Breast epithelium (tissue), 4 donors: ENCODE measurements at places on chromosomes 12 and 14.

- H3K27me3 ChIP-seq: no peaks in the 10 kb centered on the region
- no peaks in the 10 kb centered on the region for H3K4me1 ChIP-seq
- no peak for DNase-seq
- H3K27ac ChIP-seq: no peak overlapping the region
- no peak overlapping the region for H3K4me3 ChIP-seq
These were observed 24.1 kb downstream of the TTC8 start for GRCh38 chr14:88848571-88848970.

- no peaks in the 10 kb centered on the region for H3K36me3 ChIP-seq
- H3K27ac ChIP-seq: no peak overlapping the region
- no peak for DNase-seq
- no peaks in the 10 kb centered on the region for H3K27me3 ChIP-seq
- H3K4me1 ChIP-seq: no peaks in the 10 kb centered on the region
These were observed 725.0 kb upstream of the FLRT2 start for GRCh38 chr14:84804895-84805294.

DNA sequence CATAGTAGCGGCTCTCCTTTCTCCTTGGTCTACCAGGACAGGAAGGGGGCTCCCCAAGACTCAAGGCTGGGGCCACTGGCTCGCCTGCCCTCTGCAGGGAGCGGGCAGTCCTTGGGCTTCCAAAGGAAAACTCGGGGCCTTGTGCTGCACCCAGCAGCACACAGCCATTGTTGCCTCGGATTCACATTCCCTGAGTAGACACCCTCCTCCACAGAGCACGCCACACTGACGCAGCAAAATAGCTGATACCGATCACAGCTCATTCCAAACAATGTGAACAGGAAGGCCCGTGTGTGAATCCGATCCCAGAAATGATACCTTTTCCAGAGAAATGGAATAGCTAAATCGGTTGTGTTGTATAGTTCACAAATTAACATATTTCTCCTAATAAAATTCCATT, 65.1 kb upstream of the DYNC1H1 start:
- H3K4me1 ChIP-seq: no peaks in the 10 kb centered on the region
- H3K27ac ChIP-seq: no peak overlapping the region
- no peak for DNase-seq
- no peaks in the 10 kb centered on the region for H3K27me3 ChIP-seq
- no peaks in the 10 kb centered on the region for H3K36me3 ChIP-seq
- no peak overlapping the region for H3K4me3 ChIP-seq

- peak overlapping the region; percentile 62 for H3K4me3 ChIP-seq
- H3K27me3 ChIP-seq: peaks cover 82% of the 10 kb centered on the region
- H3K36me3 ChIP-seq: no peaks in the 10 kb centered on the region
- peaks cover 13% of the 10 kb centered on the region for H3K4me1 ChIP-seq
- no peak for DNase-seq
- H3K27ac ChIP-seq: no peak overlapping the region
These were observed 7.8 kb downstream of the LHX5 start for GRCh38 chr12:113463746-113464451.

DNA sequence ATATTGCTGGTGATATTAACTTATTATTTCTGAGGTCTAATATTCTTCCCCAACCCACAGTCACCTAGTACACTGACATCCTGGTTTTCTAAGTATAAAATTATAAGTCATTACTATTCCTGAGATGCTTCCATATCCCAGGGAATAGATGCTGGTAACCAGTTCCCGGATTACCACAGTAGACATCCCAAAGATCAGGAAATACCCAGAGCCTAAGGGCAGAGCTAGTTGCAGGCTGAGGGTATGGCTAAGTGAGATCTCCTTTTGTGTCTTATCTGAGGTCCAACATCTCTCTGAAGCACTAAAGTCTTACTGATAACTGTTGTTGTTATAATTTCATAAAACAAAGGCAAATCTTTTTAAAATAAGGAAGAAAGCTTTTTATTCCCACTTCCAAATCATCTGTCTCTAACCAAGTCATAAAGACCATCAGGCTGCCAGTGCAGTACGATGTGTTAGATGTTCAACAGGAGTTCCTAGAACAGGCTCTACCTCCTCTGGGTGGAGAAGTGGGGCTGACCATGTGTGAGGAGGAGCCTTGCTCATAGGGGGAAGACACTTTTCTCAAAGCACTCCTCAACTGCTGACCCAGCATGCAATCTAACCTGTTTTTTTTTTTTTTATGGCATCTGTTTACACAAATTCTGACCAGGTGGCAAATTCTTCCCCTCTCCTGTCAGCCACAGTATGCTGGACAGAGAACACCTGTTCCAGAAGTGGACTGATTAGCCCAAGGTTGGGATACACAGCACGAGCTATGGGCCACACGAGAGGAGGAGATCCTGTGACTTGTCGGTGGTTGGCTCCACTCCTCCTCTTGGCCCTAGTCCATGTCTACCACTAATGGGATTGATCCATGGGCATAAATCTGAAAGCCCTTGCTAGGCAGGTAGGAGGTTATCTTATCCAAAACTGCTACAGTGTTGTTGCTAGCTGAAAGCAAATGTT, 16.1 kb upstream of the GRIP1 start:
- H3K36me3 ChIP-seq: no peaks in the 10 kb centered on the region
- no peak for DNase-seq
- no peaks in the 10 kb centered on the region for H3K4me1 ChIP-seq
- H3K4me3 ChIP-seq: no peak overlapping the region

DNA sequence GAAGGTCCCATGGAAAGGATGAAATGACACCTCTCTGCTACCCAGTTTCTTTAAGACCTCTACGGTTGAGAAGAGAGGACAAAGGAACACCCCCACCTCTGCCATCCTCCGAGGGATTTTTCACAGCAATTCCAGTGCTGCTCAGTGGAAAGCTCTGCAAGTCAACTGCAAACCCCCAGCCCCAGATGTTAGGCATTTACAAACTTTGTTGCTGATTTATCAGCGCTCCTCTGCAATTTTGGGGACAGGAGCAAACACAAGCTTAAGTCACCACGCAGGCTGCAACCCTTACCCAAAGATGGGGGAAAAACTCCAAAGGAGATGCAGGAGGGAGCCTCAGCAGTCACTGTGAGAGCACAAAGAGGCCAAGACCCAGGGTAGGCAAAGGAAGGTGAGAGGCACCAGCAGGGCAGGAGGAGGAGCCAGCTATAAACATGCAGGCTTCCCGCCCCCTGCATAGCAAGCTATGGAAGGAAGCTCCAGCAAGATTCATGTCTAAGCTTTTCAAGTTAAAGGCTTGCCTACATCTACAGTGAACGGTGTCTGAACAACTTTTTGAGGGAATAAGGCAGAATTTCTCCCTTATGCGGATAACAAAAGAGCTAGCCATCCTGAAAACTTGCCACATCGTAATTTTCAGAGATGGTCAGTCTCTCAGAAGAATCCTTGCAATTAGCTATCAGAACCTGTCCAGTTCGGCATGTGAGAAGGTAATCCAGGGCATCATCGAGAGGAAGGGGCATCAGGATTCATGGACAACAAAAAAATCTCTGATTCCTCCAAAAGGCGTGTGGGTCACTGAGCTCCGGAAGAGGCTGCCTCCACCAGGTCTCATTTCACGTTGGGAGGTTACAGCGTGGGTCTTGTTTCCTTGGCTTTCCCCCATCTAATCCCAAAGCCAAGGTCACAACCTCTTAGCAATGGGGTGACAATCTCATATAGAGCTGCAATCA, 3.9 kb downstream of the CTDSP2 start:
- H3K27me3 ChIP-seq: no peaks in the 10 kb centered on the region
- H3K27ac ChIP-seq: peak overlapping the region; percentile 100
- DNase-seq: no peak
- peaks cover 18% of the 10 kb centered on the region for H3K4me1 ChIP-seq
- peak overlapping the region; percentile 100 for H3K4me3 ChIP-seq

- H3K27me3 ChIP-seq: no peaks in the 10 kb centered on the region
- no peak overlapping the region for H3K4me3 ChIP-seq
- no peaks in the 10 kb centered on the region for H3K36me3 ChIP-seq
- no peak for DNase-seq
- no peaks in the 10 kb centered on the region for H3K4me1 ChIP-seq
These were observed 108.7 kb upstream of the HIF1A start for GRCh38 chr14:61586544-61587055.

GRCh38 chr12:122094735-122095631, 16.4 kb downstream of the MLXIP start:
- DNase-seq: no peak
- no peaks in the 10 kb centered on the region for H3K27me3 ChIP-seq
- no peaks in the 10 kb centered on the region for H3K36me3 ChIP-seq
- H3K4me3 ChIP-seq: no peak overlapping the region
- H3K27ac ChIP-seq: peak overlapping the region; percentile 53

DNA sequence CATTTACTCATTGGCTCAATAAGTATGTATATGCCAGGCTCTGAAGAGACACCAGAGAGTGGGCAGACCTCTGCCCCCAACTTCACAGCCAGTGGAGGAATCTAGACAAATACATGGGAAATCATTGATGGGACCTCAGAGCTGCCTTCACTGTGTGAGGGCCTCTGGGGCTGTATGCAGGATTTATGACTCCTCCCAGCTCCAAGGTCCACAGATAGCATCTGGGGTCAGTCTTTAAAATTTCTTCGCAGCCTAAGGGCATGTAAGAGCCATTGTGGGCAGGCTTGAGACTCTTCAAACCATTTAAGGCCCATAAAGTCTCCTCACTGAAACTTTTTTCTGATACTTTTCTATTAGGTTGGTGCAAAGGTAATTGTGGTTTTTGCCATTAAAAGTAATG, 125.5 kb downstream of the SPTSSA start:
- H3K27ac ChIP-seq: no peak overlapping the region
- no peaks in the 10 kb centered on the region for H3K36me3 ChIP-seq
- no peaks in the 10 kb centered on the region for H3K4me1 ChIP-seq
- no peak overlapping the region for H3K4me3 ChIP-seq

DNA sequence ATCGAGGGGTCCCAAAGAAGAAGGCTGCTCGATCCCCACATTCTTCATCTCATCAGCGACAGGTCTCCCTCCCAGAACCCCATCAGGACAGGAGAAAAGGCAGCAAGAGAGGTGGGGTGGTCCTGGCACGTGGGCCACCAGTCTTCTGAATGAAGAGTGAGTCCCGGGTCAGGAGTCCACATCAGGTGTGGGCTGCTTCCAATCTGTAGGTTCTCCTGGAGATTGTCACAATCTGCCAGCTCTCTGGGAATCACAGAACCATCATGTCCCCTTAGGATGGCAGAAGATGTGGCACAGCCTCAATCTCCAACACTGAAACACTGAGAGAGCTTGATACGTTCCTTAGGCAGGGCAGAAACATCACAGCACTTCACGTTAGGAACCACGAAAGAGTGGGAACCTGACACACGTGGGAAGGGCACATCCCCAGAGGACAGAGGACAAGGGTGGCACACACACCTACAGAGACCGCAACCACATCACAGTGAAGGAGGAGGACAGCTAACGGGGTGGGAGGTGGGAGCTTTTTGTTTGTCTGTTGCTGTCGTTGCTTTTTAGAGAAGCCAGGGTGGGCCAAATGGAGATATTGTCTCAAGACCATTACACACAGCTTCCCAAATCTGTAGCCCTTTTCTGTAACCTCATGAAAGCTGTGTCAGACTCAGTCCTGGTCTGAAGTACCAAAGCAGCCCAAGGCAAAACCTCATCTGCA, 284.5 kb downstream of the DPF3 start:
- no peaks in the 10 kb centered on the region for H3K4me1 ChIP-seq
- no peaks in the 10 kb centered on the region for H3K36me3 ChIP-seq
- no peak overlapping the region for H3K27ac ChIP-seq
- no peak overlapping the region for H3K4me3 ChIP-seq
- no peaks in the 10 kb centered on the region for H3K27me3 ChIP-seq
- DNase-seq: no peak

- no peaks in the 10 kb centered on the region for H3K4me1 ChIP-seq
- H3K27ac ChIP-seq: no peak overlapping the region
- no peak for DNase-seq
- no peaks in the 10 kb centered on the region for H3K27me3 ChIP-seq
These were observed 86.3 kb downstream of the ASCL1 start for GRCh38 chr12:103043531-103044486.

GRCh38 chr14:60188696-60189095, 23.5 kb upstream of the DHRS7 start:
- H3K27me3 ChIP-seq: no peaks in the 10 kb centered on the region
- H3K4me1 ChIP-seq: no peaks in the 10 kb centered on the region
- no peak overlapping the region for H3K4me3 ChIP-seq
- H3K36me3 ChIP-seq: no peaks in the 10 kb centered on the region
- no peak overlapping the region for H3K27ac ChIP-seq

- H3K27me3 ChIP-seq: no peaks in the 10 kb centered on the region
- no peaks in the 10 kb centered on the region for H3K4me1 ChIP-seq
- no peak for DNase-seq
- H3K36me3 ChIP-seq: no peaks in the 10 kb centered on the region
- no peak overlapping the region for H3K27ac ChIP-seq
These were observed 257.1 kb downstream of the ADAMTS20 start for GRCh38 chr12:43294916-43295315.

DNA sequence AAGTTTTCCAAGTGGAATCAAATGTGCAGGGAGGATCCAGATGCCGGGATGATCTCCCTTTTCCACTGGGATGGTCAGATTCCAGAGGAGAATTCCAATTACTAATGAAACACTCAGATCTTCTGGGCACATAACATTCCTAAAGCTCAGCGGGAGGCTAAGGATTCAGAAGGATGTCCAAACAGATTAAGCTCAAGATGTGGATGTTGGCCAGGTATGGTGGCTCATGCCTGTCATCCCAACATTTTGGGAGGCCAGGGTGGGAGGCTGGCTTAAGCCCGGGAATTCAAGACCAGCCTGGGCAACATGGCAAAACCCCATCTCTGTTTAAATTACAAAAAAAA, 62.0 kb upstream of the PNMA1 start:
- H3K4me3 ChIP-seq: no peak overlapping the region
- H3K27ac ChIP-seq: no peak overlapping the region
- no peak for DNase-seq
- peaks cover 4% of the 10 kb centered on the region for H3K4me1 ChIP-seq

GRCh38 chr12:120350576-120351350, 18.2 kb downstream of the MSI1 start:
- no peak for DNase-seq
- no peaks in the 10 kb centered on the region for H3K4me1 ChIP-seq
- no peak overlapping the region for H3K27ac ChIP-seq
- no peaks in the 10 kb centered on the region for H3K27me3 ChIP-seq
- H3K36me3 ChIP-seq: no peaks in the 10 kb centered on the region
- H3K4me3 ChIP-seq: no peak overlapping the region

- no peaks in the 10 kb centered on the region for H3K27me3 ChIP-seq
- no peak for DNase-seq
- no peaks in the 10 kb centered on the region for H3K4me1 ChIP-seq
- no peak overlapping the region for H3K27ac ChIP-seq
- H3K36me3 ChIP-seq: no peaks in the 10 kb centered on the region
These were observed 329.8 kb downstream of the MED13L start for GRCh38 chr12:115947696-115948062.

GRCh38 chr12:117060246-117060928, 38.8 kb downstream of the TESC start:
- H3K36me3 ChIP-seq: no peaks in the 10 kb centered on the region
- H3K4me3 ChIP-seq: no peak overlapping the region
- no peaks in the 10 kb centered on the region for H3K4me1 ChIP-seq
- H3K27me3 ChIP-seq: no peaks in the 10 kb centered on the region

GRCh38 chr14:70149596-70150165, 39.1 kb downstream of the SLC8A3 start:
- H3K4me1 ChIP-seq: no peaks in the 10 kb centered on the region
- DNase-seq: no peak
- H3K27ac ChIP-seq: no peak overlapping the region
- peaks cover 17% of the 10 kb centered on the region for H3K27me3 ChIP-seq
- no peaks in the 10 kb centered on the region for H3K36me3 ChIP-seq
